GM19239 (cell line): ENCODE measurements at places on chromosomes 4 and X.
A peak's percentile ranks its signal among the peaks of the same experiment; 100 is the strongest.

GRCh38 chr4:127870281-127870680, 10.4 kb upstream of the PLK4 start:
- no peak for DNase-seq

DNA sequence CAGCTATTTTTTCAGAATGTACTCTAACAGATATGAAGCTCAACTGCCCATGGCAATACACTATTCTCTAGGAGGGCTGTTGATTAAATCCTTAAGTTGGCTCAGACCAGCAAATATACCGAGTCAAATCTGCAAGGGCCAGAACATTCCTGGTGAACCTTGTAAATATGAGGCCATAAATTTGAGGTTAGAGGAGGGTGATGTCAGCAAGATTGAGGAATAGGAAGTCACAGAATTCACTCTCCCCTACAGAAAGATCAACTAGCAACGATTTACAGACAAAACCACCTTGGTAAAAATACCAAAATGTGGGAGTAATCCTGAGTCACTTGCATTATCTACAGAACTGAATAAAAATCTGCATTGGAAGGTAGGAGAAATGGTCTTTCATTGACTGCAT, 399.3 kb downstream of the GPM6A start:
- no peak for DNase-seq

GRCh38 chr4:94635177-94635576, 122.6 kb upstream of the BMPR1B start:
- DNase-seq = no peak

GRCh38 chr4:151359576-151359975, 34.2 kb upstream of the SH3D19 start:
- no peak for DNase-seq

DNA sequence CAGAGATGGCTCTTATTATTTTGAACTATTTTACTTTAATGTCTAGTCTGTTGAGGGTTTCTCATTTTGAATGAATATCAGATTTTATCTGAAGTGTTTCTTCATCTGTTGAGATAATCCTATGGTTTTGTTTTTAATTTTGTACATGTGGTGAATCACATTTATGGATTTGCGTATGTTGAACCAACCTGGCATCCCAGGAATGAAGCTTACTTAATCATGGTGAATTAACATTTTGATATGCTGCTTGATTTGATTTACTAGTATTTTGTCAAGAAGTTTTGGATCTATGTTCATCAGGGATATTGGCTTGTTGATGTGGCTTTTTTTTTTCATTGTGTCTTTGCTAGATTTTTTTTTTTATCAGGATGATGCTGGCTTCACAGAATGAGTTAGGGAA, 2390.9 kb downstream of the PCDH7 start:
- DNase-seq = no peak

- DNase-seq = no peak
Observed at GRCh38 chr4:184280591-184281071, 63.0 kb upstream of the ENPP6 start.

DNA sequence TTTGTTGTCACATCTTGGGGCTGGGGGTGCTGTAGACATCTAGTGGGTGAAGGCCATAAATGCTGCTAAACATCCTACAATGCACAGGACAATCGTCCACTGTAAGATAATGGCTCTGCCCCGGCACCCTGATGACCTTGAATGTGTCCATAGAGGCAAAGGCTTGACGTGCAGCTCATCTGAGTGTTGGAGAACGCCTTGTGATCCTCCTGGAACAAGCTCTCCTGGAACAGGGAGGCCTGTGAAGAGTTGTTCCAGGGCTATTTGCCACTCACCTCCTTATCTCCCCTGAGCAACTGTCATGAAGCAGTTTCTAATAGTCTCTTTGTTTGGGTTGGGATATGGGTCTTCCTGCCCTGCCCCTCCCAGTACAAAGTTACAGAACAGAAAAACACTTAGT, 15.2 kb upstream of the PCYT1B start:
- DNase-seq = no peak

DNA sequence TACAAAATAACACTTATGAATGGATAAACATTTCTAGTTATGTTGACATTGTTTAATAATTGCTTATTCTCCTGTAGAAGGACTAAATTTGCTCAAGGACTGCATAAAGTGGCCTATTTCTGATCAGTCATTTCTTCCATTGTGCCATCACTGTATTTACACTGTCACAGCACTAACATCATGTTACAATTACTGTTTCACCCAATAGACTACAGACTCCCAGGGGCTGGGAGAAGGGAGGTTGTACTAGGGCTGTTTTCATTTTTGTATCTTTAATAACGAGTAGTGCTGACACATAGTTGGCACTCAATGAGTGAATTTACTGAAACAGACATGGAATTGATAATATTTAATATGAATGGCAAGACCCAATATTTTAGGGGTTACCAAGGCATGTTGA, 139.5 kb downstream of the SLC10A7 start:
- DNase-seq = no peak

- DNase-seq = no peak
Observed at GRCh38 chr4:8270912-8271815, 1.6 kb downstream of the HTRA3 start.

DNA sequence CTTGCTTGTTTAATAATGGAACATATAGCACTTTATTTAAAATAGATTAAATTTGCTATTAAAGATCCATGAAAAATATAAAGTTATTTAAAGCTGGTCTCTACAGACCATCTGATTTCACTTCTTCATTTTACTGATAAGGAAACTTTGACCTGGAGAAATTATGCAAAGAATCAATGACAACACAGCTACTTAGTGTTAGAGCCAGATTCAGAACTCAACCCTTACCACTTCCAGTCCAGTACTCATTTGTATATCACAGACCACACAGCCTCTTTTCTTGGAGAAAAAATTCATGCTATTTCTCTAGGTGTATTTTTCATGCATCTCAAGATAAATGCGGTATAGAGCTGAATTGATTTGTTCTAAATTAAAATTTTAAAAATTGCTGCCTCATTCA, 34.0 kb downstream of the WDFY3 start:
- no peak for DNase-seq

DNA sequence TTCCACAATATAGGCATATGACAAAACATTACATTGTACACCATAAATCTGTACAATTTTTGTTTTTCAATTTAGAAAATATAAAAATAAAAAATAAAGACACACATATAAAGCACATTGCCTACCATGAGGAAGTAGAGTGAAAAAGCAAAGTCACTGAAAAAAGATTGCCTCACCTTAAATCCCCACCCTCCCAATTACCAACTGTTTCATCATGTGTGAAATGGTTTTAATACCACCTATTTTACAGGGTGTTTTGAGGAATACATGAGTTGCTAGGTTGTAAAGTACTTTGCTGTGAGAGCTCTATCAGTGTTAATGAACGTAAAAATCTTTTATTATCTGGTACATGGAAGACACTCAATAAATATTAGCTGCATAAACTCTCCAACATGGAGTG, 373.6 kb upstream of the NDST3 start:
- DNase-seq = no peak

DNA sequence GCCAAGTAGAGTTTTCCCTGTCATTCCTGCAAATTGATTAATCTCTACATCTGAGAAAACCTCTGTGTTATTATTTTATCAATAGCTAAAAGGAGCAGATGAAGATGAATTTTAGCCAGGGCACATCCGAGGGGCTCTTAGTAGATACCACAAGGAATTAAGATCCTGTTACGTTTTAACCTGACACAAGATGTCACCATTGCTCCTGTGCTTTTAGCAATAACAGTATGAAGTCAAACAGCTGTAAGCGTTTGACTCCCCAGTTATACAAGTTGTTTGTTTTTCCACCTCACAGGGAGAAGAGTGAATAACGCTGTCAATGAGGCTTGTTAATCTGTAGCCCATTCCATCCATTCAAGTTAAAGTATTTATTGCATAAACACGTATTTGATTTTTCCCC, 76.0 kb upstream of the AP1S2 start:
- DNase-seq = no peak

- no peak for DNase-seq
Observed at GRCh38 chr4:26766141-26766540, 94.5 kb upstream of the STIM2 start.

- no peak for DNase-seq
Observed at GRCh38 chrX:5683996-5684395, 544.7 kb downstream of the NLGN4X start.

GRCh38 chr4:5750946-5751665, 40.1 kb downstream of the EVC start:
- DNase-seq = no peak

DNA sequence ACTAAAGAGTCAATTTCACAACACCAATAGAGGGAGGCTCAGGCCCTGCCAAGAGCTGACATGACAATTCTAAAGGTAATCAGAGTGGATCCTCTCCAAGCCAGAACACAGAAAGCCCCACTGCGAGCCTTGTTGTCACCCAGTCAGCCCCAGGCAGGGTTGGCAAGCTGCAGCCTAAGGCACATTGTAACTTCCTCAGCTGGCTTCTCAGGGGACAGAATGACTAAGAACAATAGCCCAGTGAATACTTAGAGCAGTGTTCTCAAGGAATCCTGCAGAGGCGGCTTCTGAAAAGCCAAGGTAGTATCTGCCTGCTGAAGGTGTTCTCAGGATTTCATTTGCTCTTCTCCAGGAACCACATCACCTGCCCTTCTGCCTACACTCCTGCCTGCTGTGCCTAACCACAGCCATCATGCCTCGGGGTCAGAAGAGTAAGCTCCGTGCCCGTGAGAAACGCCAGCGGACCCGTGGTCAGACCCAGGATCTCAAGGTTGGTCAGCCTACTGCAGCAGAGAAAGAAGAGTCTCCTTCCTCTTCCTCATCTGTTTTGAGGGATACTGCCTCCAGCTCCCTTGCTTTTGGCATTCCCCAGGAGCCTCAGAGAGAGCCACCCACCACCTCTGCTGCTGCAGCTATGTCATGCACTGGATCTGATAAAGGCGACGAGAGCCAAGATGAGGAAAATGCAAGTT, at the start of gene MAGEB4:
Gene MAGEB4, plus strand, starts transcription at position 277 of the 692 bp plus-strand sequence. Its CDS starts 136 bp downstream, at position 413.
- DNase-seq = no peak

- no peak for DNase-seq
Observed at GRCh38 chrX:13661735-13662288, 8.9 kb downstream of the TCEANC start.

GRCh38 chrX:72360326-72360725, 54.6 kb upstream of the CITED1 start:
- no peak for DNase-seq

DNA sequence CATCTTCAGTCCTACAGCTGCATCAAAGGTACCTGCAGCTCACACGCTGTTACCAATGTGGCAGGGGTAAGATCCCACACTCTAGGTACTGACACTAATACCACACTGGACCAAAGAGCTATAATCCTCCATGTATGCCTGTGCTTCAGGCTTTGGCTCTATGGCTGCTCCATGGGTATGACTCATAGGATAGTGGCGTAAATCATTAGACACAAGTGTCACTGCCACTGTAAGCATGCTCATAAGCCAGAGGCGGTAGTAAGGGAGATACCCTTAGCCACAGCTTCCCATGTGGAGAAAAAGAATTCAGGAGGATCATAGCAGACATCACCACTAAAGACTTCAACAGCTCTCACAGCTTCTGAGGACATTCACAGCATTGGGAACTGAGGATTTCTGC, 287.5 kb downstream of the ACTRT1 start:
- no peak for DNase-seq

- DNase-seq = no peak
Observed at GRCh38 chr4:112279025-112279881, 6.5 kb downstream of the TIFA start.

- DNase-seq = no peak
Observed at GRCh38 chr4:68433582-68433981, 13.7 kb upstream of the TMPRSS11E start.

DNA sequence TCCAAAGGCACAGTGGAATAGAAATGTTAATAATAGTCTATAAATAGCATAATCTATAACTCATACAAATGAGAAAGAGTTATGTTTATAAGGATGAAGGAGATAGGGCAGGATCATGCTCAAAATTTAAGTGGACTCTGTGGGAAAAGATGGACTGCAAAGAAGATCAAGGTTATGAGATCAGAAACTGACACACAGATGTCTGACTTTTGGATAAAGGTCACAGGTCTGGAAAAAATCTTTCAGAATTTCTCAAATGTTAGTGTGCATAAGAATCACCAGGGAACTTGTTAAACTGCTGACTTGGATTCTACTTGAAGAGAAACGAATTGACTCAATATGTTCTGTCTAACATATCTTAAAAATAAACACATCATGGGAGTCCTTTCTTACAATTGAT, 104.1 kb downstream of the FSTL5 start:
- no peak for DNase-seq

- peak; percentile 43 for DNase-seq
Observed at GRCh38 chrX:19372170-19372546, 28.4 kb downstream of the PDHA1 start.

- no peak for DNase-seq
Observed at GRCh38 chr4:19748519-19749479, 502.9 kb upstream of the SLIT2 start.

DNA sequence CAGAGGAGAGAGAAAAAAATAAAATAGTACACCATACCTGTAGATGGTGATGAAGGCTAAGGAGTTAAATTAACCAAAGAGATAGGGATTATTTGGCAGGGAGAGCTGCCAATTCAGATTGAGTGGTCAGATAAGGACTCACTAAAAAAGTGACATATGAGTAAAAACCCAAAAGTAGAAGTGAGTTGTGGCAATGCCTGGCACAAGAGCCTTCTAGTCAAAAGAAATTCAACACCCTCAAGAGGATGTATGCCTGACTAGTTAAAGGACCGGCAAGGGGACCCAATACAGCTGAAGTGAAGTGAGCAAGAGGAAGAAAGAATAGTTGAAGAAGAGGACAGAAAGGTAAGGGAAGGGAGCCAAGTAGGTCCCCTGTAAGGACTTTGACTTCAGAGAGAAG, 34.9 kb downstream of the ELF2 start:
- DNase-seq = no peak

GRCh38 chr4:1200425-1201035, 28.1 kb upstream of the SPON2 start:
- DNase-seq = no peak

DNA sequence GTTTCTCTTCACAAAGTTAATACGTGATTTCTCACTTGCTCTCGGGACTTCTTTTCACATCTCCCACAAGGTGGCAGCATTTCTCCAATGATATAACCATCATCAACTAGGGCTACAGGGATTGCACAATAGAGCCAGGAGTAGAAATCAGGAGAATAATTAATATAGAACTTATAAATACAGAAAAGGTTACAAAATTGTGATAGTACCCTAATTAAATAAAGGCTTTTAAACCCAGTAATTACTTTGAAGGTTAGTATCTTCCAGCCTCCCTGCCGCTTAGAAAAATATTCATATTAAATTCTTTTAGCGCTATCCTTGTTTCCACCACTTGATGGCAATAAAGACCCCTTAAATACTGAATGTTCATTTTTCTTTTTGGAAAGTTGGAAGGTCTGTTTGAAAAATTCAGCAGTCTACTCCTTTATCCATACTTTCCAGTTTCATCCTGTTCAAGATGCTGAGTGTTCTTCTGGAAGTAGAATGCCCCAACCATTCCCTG, 65.8 kb downstream of the RASGEF1B start:
- peak; percentile 27 for DNase-seq

- no peak for DNase-seq
Observed at GRCh38 chr4:153257151-153257620, 52.9 kb downstream of the TRIM2 start.

DNA sequence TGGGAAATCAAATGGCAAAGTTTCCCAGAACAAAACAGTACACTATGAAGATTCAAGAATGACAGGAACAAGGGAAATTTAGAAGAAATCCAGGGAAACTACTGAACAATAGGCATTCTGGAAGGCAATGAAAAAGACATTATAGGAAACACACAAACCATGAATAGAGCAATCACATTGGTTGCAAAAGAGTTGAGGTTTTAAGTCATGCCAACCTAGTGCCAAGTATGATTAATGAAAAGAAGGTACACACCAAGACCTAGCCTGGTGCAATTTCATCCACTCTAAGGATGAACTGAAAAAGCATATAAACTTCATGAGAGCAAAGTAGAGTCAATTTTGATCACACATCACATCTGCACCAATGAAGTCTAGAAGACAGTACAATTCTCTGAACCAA, 326.9 kb downstream of the PDHA2 start:
- no peak for DNase-seq
